ENCODE measurements at places on chromosomes 2 and 18.

DNA sequence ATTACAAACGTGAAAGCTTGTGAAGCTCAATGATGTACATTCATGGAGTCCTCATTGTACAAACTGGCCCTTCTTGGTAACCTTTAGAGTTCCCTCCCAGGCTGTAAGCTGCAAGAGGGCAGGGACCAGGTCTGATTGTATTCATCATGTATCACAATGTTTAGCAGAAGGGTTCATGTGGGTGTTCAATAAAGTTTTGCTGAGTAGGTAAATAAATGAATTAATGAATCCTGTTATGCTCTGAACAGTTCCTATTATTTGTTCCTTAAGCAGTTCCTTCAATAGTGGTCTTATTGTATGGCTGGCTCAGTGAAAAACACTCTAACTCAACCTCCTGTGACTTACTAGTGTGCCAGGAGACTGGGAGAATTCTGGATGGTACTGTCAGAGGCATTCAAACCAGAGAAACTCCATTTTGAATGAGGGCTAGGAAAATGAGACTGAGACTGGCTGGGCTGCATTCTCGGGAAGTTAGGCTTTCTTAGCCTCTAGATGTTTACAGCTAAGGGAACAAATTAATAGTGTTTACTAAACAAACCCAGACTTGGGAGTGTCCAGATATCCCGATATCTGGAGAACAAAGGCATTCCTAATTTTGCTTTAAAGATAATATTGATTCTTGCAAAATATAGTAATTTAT is 1.8 kb upstream of the ACVR1 start:
- DNase-seq: no peak

DNA sequence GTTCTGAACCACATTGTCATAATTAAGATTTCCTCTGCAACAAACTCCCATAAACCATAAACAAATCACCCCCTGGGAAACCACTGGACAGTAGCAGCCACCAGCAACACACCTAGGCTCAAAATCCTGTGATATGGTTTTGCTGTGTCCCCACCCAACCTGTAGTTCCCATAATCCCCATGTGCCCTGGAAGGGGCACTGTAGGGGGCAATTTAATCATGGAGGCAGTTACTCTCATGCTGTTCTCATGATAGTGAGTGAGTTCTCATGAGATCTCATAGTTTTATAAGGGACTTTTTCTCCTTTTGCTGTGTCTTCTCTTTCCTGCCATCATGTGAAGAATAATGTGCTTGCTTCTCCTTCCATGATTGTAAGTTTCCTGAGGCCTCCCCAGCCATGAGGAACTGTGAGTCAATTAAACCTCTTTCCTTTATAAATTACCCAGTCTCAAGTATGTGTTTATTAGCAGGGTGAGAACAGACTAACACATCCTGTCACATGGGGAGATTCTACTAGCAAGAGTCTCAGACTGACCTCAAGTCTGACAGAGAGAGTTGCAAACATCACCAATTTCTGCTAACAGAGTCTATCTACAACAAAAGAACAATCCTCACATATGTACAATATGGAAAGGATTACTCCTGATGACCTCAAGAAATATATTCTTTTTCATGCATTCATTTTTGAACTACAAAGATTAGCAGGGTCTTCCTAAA is 182.6 kb downstream of the GRB14 start:
- no peak for DNase-seq

GRCh38 chr2:70115646-70116442 is 28.6 kb downstream of the PCBP1 start:
- no peak for DNase-seq

GRCh38 chr2:191204433-191204832 is 40.8 kb upstream of the MYO1B start:
- no peak for DNase-seq

DNA sequence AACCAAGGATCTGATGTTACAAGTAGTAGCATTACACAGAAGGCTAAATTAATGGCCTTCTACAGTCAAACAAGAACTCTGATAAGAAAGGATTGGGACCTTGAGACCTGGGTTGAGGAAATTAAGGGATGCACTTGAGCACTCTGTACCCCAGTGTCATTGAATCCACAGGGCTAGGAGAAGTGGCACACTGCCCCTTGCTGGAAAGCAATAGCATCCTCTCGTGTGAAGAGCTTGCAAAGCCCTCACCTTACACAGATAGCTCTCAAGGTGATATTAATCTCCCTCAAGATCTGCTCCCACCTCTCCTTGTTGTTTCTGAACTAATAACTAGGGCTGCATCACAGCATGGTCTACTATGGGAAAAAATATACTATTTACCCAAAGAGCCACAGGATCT is 26.5 kb upstream of the CHST9 start:
- no peak for DNase-seq

Data from NCI-H2081 treated with DMSO at 0.1 percent for 48 hours (cell line).